Natural killer cell treated with Interleukin-12 subunit alpha and Interleukin-12 subunit beta and Interleukin-15 and Interleukin-18, amount 100 ng/mL, for 72 hours (primary cell): ENCODE measurements at places on chromosomes 7 and 10. TPM values are rescaled to one million over a fixed set of nuclear protein-coding genes. Genes with fewer than 3 reads are reported as not detected.

SPDYE9 gene
- not detected for total RNA-seq

ITPRID1 gene
- not detected for total RNA-seq

BICC1 gene
- 0.26 TPM for total RNA-seq

GBX1 gene
- not detected for total RNA-seq

TAC1 gene
- total RNA-seq = not detected

ZSCAN25 gene
- total RNA-seq = 33.3 TPM

SPDYE8 gene
- not detected for total RNA-seq

FZD8 gene
- total RNA-seq = 0.73 TPM

PLXDC2 gene
- 3.5 TPM for total RNA-seq

AKR1B15 gene
- total RNA-seq = not detected

CPN1 gene
- not detected for total RNA-seq

CALCR gene
- not detected for total RNA-seq

ATG9B gene
- total RNA-seq = 2.7 TPM

CLCN1 gene
- total RNA-seq = 0.10 TPM

CNNM1 gene
- not detected for total RNA-seq
